ENCODE measurements at places on chromosomes 4 and X.

DNA sequence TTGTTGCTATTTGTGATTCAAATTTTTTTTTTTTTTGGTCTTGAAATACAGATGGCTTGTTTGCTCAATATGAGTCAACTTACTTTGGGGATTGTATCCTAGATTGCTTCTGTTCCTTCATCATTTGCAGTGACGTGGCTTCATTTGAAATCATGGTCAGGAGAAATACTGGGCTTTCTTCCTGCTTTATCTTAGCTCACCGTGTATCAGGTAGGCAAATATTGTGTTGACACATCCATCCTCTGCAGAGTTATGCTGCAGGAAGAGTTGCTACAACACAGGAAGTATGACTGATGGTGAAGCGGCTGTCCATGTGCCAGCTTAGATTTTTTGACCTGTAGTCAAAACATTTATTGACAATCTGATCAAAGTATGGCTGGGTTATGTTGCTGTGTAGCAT is 232.2 kb downstream of the C4orf33 start:
- no peak for DNase-seq

- no peak for DNase-seq
Observed at GRCh38 chr4:142485452-142485851, 360.6 kb downstream of the INPP4B start.

DNA sequence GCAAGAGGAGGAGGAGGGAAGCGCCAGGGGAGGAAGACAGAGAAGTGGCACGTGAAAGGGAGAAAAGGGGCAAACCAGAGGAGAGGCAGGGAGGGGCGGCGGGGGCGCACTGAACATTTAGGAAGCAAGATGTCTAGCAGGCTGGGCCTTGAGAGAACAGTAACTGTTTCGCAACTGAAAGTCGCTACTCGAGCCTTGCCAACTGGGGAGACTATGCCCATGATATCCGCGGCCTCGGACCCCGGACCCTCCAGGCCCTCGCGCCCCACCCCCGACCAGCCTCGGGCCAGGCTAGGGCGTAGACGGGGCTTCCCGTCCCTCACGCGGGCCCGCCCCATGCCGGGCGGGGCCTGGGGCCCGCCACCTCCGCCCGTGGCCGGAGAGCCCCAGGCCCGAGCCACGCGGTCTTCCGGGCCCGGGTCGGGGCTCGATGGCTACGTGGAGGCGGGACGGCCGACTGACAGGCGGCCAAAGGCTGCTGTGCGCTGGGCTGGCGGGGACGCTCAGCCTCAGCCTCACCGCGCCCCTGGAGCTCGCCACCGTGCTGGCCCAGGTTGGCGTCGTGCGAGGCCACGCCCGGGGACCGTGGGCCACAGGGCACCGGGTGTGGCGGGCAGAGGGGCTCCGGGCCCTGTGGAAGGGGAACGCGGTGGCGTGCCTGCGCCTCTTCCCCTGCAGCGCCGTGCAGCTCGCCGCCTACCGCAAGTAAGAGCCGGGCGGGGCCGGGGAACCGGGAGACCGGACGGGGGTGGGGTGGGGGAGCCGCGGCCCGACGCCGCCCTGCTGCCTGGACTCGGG is at the start of gene SLC25A43:
TSS of gene SLC25A43 (plus strand) at position 363 of the 798 bp plus-strand sequence. CDS start at position 431, 68 bp downstream.
- no peak for DNase-seq

- no peak for DNase-seq
Observed at GRCh38 chr4:174629265-174629664, 107.0 kb upstream of the HPGD start.

DNA sequence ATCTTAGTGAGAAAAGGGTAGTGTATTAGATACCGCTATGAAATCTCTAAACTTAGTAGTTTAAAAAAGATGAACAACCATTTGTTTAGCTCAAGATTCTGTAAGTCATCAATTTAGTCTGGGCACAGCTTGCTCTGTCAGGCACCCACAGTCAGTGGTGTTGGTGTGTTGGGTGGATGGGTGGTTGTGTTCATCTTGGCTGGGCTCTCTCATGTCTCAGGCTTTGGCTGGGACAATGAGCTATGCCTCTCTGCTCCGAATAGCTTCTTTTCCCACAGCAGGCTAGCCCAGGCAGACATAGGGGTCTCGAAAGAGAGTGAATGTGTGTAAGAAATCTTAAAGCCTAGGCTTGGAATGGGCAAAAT is 127.0 kb upstream of the GATB start:
- no peak for DNase-seq

- no peak for DNase-seq
Observed at GRCh38 chr4:71261001-71261400, 77.8 kb upstream of the SLC4A4 start.

DNA sequence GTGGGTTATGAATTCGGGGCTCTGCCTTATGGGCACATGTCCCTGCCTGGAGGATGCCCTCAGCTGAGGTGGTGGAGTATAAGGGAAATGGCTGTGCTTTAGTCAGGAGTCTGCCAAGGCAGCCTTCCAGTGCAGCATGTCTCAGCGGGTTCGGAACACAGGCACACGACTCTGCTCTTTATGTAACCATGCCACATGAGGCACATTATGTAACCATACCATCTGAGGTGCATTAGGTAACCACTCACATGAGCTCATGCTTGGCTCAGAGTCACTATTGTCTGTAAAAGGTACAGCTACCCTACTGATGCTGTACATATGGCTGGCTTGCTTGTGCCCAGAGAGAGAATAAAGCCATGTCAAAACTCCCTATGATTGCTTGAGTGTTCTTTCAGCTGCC is 723.6 kb downstream of the TRAM1L1 start:
- DNase-seq: no peak

Measured in NT2/D1 (cell line).